ENCODE measurements at places on chromosomes 12 and 14. TPM values are rescaled to one million over a fixed set of nuclear protein-coding genes. Genes with fewer than 3 reads are reported as not detected.

TOMM20L gene
- not detected for total RNA-seq

FAM90A1 gene
- total RNA-seq = 0.31 TPM

TAS2R9 gene
- 0.36 TPM for total RNA-seq

ATP2A2 gene
- total RNA-seq = 110 TPM

KRT79 gene
- not detected for total RNA-seq

AICDA gene
- not detected for total RNA-seq

TAS2R42 gene
- total RNA-seq = not detected

LBHD2 gene
- total RNA-seq = not detected

GPX2 gene
- total RNA-seq = not detected

TNFAIP2 gene
- total RNA-seq = 0.62 TPM

RIPK3 gene
- total RNA-seq = 3.7 TPM

HSPA2 gene
- total RNA-seq = 13.0 TPM

BCAT1 gene
- total RNA-seq = 3.3 TPM

SLC41A2 gene
- total RNA-seq = 7.9 TPM

HSPB8 gene
- 7.0 TPM for total RNA-seq

TPPP2 gene
- total RNA-seq = not detected

TAS2R7 gene
- not detected for total RNA-seq

AMIGO2 gene
- total RNA-seq = 4.0 TPM

Measured in melanocyte of skin (primary cell).